ENCODE measurements at places on chromosomes 1 and 21. TPM values are rescaled to one million over a fixed set of nuclear protein-coding genes. Genes with fewer than 3 reads are reported as not detected.
A peak's percentile ranks its signal among the peaks of the same experiment; 100 is the strongest.

Gene LYST
- polyA plus RNA-seq, result 9.9 TPM

Gene PSRC1
- polyA plus RNA-seq, result 29.6 TPM

Gene FMOD
- polyA plus RNA-seq, result 65.2 TPM

Gene HJV
- polyA plus RNA-seq, result 0.19 TPM

Gene NOTCH2
- 138 TPM for polyA plus RNA-seq

Gene PAFAH2
- 23.4 TPM for polyA plus RNA-seq

Gene CELA3A
- not detected for polyA plus RNA-seq

Gene LRRC53
- polyA plus RNA-seq, result not detected

Gene CTSK
- polyA plus RNA-seq, result 29.3 TPM

Gene COL24A1
- 1.7 TPM for polyA plus RNA-seq

Gene NTPCR
- 77.1 TPM for polyA plus RNA-seq

Gene AADACL4
- 2.4 TPM for polyA plus RNA-seq

Gene MYBPH
- 0.17 TPM for polyA plus RNA-seq

Gene CDC14A
- 30.2 TPM for polyA plus RNA-seq

Gene MROH9
- not detected for polyA plus RNA-seq

Gene LMOD1
- polyA plus RNA-seq, result 4.9 TPM

Gene LCE2A
- polyA plus RNA-seq, result not detected

- no peak for DNase-seq
These were observed 57.3 kb downstream of the SYF2 start for GRCh38 chr1:25174730-25175612.

DNA sequence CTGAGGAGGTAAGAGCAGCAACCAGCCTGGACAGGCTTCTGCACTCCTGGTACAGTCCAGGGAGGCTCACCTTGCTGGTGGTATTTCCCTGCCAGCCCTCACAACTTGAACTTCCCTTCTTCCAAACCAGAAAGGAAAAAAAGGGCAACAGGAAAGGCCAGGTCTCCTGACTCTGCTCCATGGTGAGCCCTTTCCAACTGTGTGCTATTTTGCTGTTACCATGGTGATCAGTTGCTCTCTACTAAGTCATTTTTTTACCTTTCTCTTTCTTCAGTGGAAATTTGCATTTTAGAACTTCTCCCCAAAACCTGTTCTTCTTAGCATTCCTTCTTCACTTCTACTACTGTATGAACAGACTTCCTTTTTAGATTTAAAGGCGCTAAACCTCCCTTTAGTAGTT is 164.3 kb downstream of the GRIK1 start:
- no peak for DNase-seq

DNA sequence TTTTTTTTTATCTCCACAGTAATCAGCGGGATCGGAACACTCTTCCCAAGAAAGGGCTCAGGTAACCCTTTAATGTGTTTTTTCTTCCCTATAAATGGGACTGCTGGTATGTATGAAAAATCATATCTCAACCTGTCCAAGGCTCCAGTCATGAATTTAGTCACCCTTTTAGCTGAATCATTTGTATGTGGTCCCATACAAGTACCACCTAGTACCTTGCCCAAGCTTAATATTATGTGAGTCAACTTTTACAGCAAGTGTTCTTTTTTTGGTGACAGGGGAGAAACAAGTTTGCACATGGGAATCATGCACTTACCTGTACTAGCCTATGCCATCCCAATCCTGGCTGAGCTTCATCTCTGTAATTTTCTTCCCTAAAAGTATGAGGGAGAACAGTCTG is 43.7 kb upstream of the IPO9 start:
- DNase-seq, result no peak

GRCh38 chr1:47771751-47772150 is 225.4 kb downstream of the TRABD2B start:
- peak; percentile 50 for DNase-seq

DNA sequence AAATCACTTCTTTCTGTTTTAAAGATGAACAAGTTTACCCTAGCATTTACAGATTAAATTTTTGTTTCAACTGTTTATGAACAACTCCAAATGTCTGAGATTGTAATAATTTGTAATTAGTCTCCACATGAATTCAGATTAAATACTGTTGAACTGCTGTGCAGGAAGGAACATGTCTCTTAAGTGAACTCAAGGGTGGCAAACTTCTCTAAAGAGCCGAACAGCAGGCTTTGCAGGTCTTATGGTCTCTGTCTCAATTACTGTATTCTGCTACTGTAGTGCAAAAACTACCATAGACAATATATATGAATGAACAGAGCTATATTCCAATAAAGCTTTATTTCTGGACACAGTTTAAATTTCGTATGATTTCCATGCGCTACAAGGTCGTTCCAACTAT is 6.6 kb downstream of the RSBN1 start:
- DNase-seq, result no peak

DNA sequence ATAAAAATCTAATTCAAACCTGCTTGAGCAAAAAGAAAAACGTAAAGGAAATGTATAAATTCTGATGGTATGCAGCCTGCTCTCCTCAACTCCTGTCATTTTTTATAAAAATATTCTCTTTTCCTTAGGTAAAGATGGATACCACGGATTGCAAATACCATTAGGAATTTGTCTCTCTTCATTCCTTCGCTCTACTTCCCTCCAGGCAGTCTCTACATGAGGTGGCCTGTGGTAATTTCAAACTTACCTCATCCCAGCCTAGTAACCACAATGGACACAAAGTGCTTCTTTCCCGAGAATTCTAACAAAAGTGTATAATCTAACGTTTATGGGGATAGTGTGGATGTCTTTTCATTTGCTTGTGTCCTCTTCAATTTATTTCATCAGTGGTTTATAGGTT is 239.5 kb upstream of the LRRC7 start:
- DNase-seq, result no peak

DNA sequence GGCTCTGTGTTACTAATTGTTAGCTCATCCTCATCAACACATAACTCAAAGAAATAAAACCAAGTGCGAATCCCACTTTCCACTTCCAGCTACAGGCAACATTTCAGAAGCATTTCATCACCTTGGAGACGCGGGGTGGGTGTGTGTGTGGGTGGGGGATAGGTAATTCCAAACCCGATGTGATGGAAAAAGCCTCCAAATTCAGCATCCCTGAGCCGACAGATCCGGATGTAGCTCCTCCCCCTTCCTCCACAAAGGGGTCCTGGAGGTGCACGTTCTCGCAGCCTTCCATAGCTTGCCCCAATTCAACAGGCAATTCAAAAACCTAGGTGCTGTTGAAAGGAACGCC is 486 bp downstream of the HSPA13 start:
- no peak for DNase-seq

DNA sequence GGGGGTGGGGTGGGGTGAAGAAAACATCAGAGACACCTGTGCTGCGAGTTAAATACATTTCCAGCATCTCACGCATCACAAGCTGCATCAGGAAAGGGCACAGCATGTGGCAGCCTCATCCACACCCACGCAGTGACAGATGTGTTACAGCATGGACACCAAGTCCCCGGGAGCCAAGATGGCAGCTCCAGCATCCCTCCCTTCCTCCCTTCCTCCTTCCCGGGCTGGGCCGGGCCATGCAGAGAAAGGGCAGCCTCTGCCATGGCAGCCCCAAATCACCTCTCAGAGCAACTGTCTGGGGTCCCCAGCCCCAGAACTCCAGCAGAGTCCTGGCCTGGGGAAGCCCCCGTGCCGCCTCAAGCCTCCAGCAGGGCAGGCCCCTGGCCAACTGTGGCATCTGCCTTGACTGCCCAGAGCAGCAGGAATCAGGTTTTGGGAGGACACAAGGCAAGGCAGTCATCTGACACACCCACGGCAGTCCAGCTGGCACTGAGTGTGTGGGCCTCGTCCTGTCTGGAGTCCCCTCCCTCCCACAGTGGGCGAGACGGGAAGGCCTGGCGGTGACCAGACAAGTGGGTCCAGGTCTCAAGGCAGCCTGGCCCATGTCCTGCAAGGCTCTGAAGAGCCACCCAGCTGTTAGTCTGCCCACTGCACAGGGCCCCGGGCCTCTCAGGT is 6.2 kb downstream of the SMIM1 start:
- no peak for DNase-seq

- DNase-seq, result no peak
These were observed 36.3 kb upstream of the RCC2 start for GRCh38 chr1:17475752-17476151.

DNA sequence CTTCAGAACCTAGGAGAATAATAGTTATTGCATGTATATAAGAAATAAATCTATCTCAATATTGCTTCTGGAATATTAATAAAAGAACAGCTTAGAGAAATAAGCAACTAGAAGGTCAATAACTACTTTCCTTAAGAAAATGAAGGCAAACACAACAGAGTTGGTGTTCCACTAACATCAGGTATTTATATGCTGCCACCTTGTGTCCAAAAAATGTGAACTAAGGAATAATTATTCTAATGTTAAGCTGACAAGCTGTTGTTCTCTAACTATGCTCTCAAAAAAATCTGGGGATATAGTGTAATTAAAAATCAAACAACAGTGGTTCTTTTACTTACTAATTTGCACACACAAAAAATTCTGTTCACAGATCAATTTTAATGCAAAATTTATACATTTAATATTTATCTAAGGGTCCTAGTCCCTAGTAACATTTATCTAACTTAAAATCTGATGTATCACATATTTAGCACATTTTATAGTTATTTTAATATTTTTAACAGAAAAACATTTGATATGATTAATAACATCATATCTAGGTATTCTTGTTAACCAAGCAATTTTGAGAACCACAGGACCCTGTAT is 39.6 kb downstream of the UCHL5 start:
- peak; percentile 16 for DNase-seq

DNA sequence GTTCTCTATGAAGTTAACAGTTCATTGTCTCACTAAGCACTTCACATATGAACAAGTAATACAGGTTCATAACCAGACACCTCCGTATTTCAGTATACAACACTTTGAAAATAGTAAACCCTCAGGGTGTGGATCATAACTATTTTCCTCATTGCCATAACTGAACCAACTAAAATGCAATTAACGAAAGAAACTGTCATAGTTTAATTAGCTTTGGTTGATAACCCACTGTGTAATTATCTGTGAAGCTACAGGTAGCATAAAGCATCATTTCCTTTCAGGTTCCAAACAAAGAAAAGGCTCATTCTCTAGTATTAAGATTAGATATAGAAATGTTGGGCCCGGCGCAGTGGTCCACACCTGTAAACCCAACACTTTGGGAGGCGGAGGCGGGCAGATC is 58.5 kb downstream of the EIF4G3 start:
- no peak for DNase-seq

- no peak for DNase-seq
These were observed 54.4 kb upstream of the HAO2 start for GRCh38 chr1:119314001-119314796.

GRCh38 chr21:33015096-33015495 is 10.6 kb upstream of the OLIG2 start:
- no peak for DNase-seq

DNA sequence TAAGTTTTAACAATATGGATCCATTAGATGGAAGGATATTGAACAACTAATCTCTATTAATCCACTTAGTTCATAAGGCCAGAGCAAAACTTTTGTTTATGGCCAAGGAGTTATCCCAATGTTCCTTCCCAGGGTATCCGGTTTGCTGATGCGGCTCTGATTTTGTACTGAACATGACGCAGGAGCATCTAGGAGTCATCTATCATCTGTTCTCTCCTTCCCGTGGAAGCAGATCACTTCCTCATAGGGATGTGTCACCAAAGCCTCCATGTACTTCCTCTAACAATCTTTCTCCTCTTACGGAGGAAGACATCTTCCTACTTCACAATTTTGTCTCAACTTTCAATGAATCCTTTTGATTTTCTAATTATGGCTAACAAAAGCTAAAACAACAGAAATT is 206.6 kb downstream of the APP start:
- DNase-seq, result no peak

DNA sequence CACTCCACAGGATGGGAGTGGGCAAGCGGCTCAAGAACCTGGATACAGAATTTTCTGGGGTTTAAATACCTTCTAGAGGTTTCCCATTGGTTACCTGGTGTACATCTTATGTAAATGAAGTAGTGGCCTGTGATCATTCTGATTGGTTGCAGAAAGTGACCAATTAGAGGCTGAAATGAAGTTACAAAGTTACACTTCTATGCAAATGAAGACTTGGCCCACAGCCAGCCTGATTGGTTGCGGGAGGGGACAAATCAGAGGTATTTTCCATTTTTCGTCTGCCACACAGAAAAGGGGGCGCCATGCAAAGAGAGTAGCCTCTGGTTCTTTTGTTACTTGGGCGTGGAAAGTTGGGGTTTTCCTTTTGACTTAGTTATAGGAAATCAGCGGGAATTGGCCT is 8.9 kb downstream of the KCNAB2 start:
- no peak for DNase-seq

DNA sequence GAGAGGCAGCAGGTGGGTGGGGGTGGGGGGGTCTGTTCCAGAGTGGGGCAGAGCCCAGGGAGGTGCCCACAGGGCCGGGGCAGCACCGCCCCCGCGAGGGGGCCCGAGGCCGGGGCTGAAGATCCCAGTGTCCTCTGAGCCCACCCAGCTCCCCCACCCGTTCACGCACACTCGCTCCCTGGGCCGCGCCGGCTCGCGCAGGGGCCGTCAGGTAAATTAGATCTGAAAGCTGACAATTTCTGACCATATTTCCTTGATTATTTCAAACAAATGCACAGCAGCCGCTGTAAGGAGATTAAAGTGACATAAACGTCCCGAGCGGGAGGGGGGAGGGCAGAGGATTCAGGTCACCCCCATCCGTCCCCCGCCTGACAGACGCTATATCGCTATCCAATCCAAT is 118.0 kb downstream of the CASZ1 start:
- DNase-seq, result no peak

GRCh38 chr1:204513117-204513716 is 3.0 kb upstream of the MDM4 start:
- no peak for DNase-seq

DNA sequence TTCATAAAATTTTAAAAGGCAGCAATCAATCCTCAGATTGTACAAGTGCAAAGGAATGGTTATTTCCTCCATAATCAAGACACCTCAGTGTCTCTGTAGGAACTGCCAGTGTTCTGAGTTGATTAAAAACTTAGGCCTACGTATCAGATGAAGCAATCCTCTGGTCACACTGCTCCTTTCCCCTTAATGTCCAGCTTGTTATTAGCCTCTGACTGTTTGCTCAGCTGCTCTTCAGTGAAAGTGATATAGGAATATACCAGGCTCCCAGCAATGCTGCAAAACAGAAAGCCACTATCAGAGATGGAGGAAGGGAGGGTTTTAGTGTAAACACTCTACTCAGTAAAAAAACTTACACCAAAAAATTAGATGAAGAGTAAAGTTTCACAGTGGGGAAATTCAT is 49.8 kb downstream of the SLC35D1 start:
- DNase-seq, result no peak

DNA sequence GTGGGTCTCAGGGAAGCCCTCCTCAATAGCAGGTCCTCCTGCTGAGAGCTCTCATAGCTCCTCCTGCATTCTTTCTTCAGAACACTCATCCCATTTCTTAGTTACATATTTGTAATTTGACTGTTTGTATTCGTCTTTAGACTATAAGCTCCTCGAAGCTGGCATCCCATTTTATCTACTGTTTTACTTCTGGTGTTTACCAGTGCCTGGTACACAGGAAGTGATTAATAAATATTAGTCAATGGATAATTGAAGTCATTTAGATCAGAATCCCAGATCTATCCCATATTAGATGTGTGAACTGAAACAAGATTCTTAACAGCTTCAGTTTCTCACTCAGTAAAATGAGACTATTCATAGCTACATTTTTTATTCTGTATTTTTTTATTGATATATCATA is 88.7 kb downstream of the PLPP3 start:
- DNase-seq, result no peak

- DNase-seq, result no peak
These were observed 11.7 kb upstream of the EXTL1 start for GRCh38 chr1:26009796-26010447.

GRCh38 chr1:174217787-174218574 is 58.7 kb downstream of the RABGAP1L start:
- no peak for DNase-seq

Measured in left renal cortex interstitium (tissue), 4 donors.